GM10248 (cell line): ENCODE measurements at places on chromosomes 11 and 22.

GRCh38 chr11:121592708-121593107 lies 139.9 kb upstream of the SORL1-AS1 start:
- peak; percentile 32 for DNase-seq

DNA sequence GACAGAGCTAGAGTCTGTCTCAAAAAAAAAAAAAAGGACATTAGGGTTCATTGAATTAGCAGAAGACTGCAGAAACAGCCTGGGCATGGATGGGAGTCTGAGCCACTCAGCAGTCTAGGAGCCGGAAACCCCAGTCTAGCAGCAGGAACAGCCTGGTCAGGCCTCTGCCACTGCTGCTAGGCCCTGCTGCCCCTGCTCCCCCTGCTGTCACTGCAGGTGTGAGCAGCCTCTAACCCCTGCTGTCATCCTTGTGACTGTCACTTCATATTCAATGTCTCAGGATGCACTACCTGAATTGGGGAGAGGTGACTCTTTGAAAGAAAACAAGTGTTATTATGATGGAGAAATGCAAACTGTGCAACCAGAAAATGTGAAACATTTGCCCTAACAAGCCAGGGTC lies 7.0 kb upstream of the DDX17 start:
- peak; percentile 54 for DNase-seq

DNA sequence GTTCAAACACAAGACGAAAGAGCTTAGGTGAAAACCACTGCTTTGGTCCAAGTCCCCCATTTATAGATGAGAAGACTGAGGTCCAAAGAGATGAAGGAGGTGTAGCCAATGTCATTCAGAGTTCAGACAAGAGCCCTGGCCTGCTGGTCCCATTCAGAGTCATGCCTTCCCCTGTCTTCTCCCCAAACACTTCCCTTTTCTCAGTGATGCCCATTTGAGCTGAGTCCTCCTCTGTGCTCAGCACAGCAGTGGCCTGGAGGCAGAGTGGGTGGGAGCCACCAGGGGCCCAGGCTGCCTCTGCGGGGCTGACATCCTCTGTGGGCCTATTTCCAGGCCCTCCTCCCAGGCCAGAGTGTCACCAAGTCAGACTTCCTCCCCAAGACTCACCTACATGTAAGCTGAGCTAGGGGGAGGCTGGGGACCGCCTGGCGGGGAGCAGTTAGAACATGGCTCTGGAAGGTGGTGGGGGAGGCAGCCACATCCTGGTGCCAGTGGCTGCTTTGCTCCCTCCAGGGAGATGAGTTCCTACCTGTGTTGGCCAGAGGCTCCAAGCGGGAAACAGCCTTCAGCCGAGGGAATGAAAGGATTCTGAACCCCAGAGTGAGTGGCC lies 22.4 kb upstream of the LRRC10B start:
- no peak for DNase-seq

GRCh38 chr11:63680834-63681320 lies 423 bp upstream of the RTN3 start:
- DNase-seq, result no peak

DNA sequence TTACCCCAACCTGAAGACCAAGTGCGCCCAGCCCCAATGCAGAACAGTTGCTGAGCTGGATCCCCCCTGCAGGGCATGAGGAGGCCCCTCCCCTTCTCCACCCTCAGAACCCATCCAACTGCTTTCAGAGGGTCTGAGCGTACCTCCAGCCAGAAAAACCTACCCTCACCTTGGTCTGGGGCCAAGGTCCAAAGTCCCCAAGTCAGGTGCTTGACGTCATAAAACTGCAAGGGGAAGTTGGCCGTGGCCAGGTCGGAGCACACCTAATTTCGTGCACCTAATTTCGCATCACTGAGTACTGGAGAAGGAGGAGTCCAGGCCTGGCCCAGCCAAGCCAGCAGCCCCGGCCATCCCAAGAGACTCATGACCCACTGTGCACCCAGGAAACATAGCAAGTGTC lies 289.8 kb downstream of the CTTN start:
- DNase-seq, result no peak

DNA sequence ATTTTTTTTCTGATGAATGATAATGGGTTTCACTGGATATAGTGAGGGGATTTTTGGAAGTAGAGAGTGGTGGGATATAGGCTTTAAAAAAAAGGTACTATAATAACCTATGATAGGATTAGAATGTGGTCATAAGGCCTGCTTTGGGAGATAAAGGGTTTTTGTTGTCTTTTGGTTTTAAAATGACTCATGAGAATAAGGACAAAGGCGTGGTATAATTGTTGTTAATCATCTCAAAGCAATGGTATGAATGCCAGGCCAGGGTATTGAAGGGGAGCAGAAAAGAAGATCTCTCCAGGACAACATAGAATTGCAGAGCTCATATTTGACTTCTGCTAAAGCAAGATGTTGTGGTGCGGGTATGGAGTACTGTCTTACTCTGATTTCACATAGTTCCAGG lies 579.4 kb downstream of the JRKL start:
- DNase-seq, result no peak

DNA sequence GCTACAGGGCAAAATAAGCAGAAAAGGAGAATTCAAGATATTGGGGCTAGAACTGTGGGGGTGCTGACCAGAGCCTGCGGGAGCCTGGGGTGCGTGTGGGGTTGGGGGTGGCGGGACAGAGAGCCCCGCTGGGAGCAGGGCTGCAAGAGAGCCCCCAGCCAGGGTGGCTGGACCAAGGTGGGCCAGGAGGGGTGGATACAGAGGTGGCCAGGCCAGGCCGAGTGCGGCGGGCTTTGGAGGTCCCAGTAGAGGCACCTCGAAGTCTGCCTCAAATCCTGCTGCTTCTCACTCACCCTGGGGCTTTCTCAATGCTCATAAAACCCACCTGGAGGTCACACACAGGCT lies 16.9 kb upstream of the MUC5B start:
- no peak for DNase-seq

- no peak for DNase-seq
Measured at GRCh38 chr11:1567052-1567720, 4.9 kb downstream of the DUSP8 start.

- DNase-seq, result no peak
Measured at GRCh38 chr11:128767591-128768001, 73.7 kb downstream of the FLI1 start.

GRCh38 chr11:70092959-70093715 lies 15.0 kb downstream of the ANO1 start:
- no peak for DNase-seq

- no peak for DNase-seq
Measured at GRCh38 chr11:17605651-17606122, 58.6 kb downstream of the OTOG start.

GRCh38 chr11:109957601-109958000 lies 135.6 kb upstream of the ZC3H12C start:
- DNase-seq, result no peak

GRCh38 chr22:43570531-43571165 lies 158.8 kb downstream of the MPPED1 start:
- DNase-seq, result no peak

GRCh38 chr22:25709758-25710157 lies 32.2 kb upstream of the MYO18B start:
- DNase-seq, result peak; percentile 55

GRCh38 chr11:118240999-118241763 lies 11.0 kb downstream of the MPZL3 start:
- DNase-seq, result peak; percentile 60

DNA sequence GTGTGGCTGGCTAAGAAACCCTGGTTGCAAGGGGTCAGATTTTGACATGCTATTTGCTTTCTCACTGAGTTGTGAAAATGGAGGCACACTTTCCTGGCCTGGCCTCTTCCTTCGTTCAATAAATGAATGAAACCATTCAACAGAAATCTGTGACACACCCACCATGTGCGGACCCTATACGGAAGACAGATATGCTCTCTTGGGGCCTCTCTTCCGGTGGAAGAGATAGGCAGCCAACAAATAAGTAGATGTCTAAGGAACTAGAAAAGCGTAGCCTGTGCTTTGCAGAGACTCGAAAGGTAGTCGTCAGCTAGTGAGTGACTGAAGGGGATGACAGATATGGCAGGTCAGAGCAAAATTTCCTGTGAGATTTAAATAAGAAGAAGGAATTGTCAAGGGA lies 5.3 kb downstream of the KCNQ1OT1 start:
- DNase-seq, result no peak

DNA sequence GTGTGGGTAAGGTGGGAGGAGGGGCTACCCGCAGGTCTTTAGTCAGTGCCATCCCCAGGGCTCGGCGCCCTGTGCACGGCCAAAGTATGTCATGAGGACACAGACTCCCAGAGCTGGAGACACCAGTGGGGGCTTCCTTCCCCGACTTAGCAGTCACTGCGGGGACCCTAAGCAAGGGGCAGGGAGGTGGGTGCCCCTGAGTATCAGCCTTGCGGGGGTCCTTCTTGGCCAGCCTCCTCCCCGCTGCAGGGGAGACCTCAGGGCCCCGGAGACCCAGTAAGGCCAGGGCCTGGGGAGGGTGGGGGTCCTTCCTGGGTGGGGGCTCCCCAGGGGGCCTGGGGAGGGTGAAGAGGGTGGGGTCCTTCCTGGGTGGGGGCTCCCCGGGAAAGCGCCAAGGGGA lies 673.8 kb downstream of the BRD1 start:
- DNase-seq, result no peak

DNA sequence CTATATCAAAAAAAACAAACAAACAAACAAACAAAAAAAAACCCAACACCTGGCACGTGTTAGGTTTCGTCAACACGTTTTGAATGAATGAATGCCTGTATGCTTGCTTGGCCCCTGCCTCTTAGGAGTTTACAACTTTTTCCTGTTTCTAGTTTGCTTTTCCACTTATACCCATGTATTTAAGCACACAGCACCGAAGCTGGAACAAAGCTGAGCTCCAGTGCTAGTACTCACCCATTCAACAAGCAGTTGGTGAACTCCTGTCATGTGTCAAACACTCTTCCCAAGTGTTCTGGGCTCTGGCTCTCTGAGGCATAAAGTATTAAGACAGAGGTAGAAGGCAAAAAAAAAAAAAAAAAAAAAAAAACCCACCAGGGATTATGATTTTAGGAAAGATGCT lies 599.3 kb downstream of the BUD13 start:
- no peak for DNase-seq

GRCh38 chr11:72782081-72782920 lies 11.5 kb downstream of the STARD10 start:
- no peak for DNase-seq

- DNase-seq, result no peak
Measured at GRCh38 chr11:35764417-35764816, 101.8 kb downstream of the TRIM44 start.

GRCh38 chr22:30305906-30306626 lies 16.8 kb upstream of the CASTOR1 start:
- DNase-seq, result no peak

- no peak for DNase-seq
Measured at GRCh38 chr11:119295178-119295577, 21.8 kb downstream of the MCAM start.

- peak; percentile 67 for DNase-seq
Measured at GRCh38 chr22:22043296-22044078, 60.9 kb upstream of the TOP3B start.

- no peak for DNase-seq
Measured at GRCh38 chr22:22546490-22546889, 12.6 kb downstream of the PRAME start.
